ENCODE measurements at places on chromosomes 16 and 17. TPM values are rescaled to one million over a fixed set of nuclear protein-coding genes. Genes with fewer than 3 reads are reported as not detected.

Gene PRKCB
- 120 TPM for total RNA-seq

DNA sequence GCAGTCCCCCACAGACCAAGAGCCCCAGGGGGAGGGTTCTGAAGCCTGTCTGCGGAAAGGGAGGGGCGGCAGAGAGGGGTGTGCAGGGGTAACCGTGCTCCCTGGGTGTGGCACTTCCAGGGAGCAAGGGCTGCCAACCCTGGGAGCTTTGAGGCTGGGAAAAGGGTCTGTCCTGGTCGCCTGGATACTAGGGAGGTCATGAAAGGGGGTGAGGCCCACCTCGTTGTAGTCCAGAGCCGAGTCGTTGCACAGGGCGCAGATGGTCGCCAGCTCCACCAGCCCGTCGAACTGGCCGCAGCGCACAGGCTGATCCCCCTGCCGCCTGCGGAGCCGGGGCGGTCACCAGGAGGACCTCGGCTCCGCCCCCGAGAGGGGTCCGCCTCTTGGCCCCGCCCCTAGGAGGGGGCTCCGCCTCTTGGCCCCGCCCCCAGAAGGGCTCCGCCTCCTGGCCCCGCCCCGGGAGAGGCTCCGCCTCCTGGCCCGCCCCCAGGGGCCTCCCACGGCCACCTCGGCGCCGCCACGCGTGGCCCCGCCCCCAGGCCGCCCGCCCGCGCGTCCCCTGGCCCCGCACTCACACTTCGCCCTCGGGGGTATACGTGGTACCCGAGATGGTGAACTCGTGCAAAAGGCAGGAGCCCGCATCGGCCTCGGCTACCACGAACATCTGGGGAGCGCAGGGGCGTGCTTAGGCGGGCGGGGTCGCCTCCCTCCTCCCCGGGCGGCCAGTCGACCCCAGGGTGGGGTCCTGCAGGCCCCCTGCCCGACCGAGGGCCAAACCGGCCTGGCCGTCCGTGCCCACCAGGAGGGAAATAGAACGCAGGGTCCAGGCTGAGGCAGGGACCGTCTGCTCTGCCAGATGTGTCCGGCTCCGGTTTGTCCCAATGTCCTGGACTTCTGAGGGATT, 19.5 kb downstream of the ATP2A3 start:
- H3K27ac ChIP-seq: no peak overlapping the region
- DNase-seq: peak; percentile 71
- H3K36me3 ChIP-seq: peaks cover 26% of the 10 kb centered on the region
- no peak overlapping the region for H3K4me3 ChIP-seq
- peaks cover 6% of the 10 kb centered on the region for H3K4me1 ChIP-seq
- no peaks in the 10 kb centered on the region for H3K27me3 ChIP-seq

GRCh38 chr17:7427549-7427948, 1.1 kb upstream of the SPEM3 start:
- no peak for DNase-seq
- no peaks in the 10 kb centered on the region for H3K36me3 ChIP-seq
- no peak overlapping the region for H3K4me3 ChIP-seq
- H3K4me1 ChIP-seq: peaks cover 1% of the 10 kb centered on the region

GRCh38 chr17:72175787-72176515, 55.1 kb downstream of the SOX9 start:
- H3K4me1 ChIP-seq: no peaks in the 10 kb centered on the region
- no peak overlapping the region for H3K4me3 ChIP-seq
- H3K27ac ChIP-seq: no peak overlapping the region
- H3K36me3 ChIP-seq: no peaks in the 10 kb centered on the region

DNA sequence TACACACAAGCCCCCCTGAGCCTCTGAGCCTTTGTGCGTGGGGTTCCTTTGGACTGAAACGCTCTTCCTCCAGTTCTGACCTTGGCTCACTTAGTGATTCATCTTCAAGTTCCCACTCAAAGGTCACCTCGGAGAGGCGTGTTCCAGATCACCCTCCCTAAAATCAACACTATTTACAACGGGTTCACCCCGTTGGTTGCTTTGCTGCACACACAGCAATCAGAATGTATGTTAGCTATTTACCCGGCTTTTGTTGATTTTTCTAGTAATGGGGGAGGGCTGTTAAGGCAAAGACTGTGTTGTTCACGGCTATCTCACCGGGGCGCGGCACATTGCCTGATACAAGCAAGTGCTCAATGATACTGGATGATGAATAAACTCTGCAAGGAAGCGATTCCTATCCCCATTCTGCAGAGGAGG, 977 bp downstream of the NAGPA start:
- H3K36me3 ChIP-seq: no peaks in the 10 kb centered on the region
- H3K4me1 ChIP-seq: peaks cover 10% of the 10 kb centered on the region
- DNase-seq: no peak
- no peaks in the 10 kb centered on the region for H3K27me3 ChIP-seq

- peaks cover 1% of the 10 kb centered on the region for H3K36me3 ChIP-seq
- H3K4me1 ChIP-seq: peaks cover 2% of the 10 kb centered on the region
- no peaks in the 10 kb centered on the region for H3K27me3 ChIP-seq
Observed at GRCh38 chr16:865026-865425, 64.5 kb upstream of the GNG13 start.

DNA sequence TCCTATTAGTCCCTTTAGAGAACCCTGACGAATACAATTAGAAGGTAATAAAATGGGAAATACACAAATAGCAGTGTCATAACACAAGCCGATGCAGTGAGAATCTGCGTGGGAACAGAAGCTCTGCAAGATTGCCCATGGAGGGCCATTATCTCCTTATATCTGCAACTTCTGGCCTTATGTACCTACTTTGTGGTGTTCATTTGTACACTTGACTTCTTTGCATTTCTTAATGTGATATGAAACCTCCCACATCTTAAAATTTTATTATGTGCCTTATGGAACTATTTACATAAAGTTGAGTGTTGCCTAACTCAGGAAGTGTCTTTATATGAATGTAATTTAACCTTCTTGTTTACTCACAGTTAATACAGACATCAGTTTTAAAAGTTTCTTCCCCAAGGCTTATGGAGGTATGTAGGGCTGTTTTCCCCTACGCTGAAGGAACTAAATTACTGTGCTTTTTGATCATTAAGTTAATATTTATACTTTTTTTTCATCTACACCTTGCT, 10.1 kb upstream of the TANC2 start:
- H3K4me1 ChIP-seq: no peaks in the 10 kb centered on the region
- H3K27ac ChIP-seq: no peak overlapping the region
- DNase-seq: no peak

DNA sequence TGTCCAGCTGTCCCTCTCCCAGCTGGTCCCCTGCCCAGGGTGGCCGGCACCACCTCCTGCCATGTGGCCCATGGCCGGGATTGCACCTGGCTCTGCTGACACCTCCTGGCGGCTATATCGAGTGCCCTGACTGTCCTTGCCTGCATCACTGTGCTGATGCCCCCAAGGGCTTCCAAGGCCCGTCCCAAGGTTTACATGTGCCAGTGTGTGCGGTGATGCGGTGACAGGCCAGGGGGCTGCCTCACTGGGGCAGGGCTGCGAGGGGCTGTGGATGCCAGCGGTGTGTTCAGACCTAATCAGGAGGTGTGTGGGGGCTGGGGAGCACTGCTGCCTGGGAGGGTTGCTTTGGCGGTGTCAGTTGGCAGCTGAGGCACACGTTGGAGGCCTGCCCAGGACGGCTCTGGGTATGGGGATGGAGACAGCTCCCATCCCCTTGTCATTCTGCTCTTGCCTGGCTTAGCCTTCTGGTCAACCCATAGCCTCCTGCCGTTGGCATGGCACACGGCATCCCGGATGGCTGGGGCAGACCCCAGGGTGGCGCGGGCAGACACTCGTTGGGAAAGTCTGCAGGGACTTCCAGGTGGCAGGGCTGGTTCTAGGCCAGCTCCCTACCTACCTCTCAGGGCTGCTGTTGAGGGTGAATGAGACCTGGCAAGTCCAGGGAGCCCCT, 5.5 kb downstream of the MAP2K3 start:
- H3K4me1 ChIP-seq: peaks cover 26% of the 10 kb centered on the region
- H3K4me3 ChIP-seq: no peak overlapping the region
- DNase-seq: no peak
- no peak overlapping the region for H3K27ac ChIP-seq

DNA sequence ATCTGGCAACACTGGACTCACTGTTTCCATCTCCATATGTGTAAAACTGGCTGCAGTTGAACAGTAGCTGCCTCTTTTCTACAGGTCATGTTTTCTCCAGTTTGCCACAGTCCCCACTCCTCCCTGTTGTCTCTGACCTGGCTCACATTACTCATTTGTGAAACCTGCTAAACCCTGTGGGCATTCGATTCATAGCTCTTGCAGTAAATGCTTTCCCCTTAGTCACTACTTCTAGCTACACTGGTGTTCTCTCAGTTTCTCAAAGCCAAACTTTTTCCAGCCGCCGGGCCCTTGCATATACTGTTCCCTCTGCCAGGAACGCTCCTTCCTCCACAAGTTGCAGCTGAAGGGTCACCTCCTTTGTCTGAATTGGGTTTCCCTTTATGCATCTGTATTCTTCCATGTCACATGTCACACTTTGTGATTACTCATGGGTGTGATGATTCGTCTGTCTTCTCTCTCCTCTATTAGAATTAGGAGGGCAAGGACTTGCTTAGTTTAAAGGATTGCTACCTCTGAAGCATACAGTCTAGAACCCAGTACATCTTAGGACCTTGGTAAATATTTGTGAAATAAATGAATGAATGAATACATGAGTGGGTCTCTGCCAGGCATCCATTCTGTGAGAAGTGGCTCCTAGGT, 15.0 kb upstream of the MT4 start:
- H3K27me3 ChIP-seq: peaks cover 19% of the 10 kb centered on the region
- H3K36me3 ChIP-seq: no peaks in the 10 kb centered on the region
- no peak overlapping the region for H3K4me3 ChIP-seq
- no peak overlapping the region for H3K27ac ChIP-seq
- H3K4me1 ChIP-seq: peaks cover 10% of the 10 kb centered on the region

DNA sequence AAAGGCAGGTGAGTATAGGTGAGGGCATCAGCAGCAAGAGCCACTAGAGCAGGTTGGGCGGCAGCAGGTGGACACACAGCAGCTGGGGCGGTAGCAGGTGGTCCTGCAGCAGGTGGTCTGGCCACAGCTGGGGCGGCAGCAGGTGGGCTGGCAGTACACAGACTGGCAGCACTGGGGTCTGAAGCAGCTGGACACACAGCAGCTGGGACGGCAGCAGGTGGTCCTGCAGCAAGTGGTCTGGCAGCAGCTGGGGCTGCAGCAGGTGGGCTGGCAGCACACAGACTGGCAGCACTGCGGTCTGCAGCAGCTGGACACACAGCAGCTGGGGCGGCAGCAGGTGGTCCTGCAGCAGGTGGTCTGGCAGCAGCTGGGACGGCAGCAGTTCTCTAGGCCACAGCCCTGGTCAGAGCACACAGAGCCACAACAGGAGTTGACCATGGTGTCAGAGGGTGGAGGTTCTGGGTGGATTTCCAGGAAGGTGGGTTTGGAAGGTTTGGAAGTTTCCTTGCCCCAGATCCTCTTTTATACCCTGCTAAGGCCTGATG, at the start of gene KRTAP4-2:
Gene KRTAP4-2 (minus strand): TSS at position 495 of the 545 bp plus-strand sequence. CDS start 57 bp downstream, at position 438.
- no peak within 1 kb of the TSS for H3K27ac ChIP-seq
- H3K36me3 ChIP-seq: no peaks in the 10 kb centered on the region
- no peak for DNase-seq
- no peaks in the 10 kb centered on the region for H3K4me1 ChIP-seq

- H3K27me3 ChIP-seq: no peaks in the 10 kb centered on the region
- H3K4me3 ChIP-seq: no peak overlapping the region
- no peak for DNase-seq
- H3K27ac ChIP-seq: no peak overlapping the region
- H3K36me3 ChIP-seq: no peaks in the 10 kb centered on the region
Observed at GRCh38 chr16:9446471-9447194, 355.2 kb downstream of the HAPSTR1 start.

DNA sequence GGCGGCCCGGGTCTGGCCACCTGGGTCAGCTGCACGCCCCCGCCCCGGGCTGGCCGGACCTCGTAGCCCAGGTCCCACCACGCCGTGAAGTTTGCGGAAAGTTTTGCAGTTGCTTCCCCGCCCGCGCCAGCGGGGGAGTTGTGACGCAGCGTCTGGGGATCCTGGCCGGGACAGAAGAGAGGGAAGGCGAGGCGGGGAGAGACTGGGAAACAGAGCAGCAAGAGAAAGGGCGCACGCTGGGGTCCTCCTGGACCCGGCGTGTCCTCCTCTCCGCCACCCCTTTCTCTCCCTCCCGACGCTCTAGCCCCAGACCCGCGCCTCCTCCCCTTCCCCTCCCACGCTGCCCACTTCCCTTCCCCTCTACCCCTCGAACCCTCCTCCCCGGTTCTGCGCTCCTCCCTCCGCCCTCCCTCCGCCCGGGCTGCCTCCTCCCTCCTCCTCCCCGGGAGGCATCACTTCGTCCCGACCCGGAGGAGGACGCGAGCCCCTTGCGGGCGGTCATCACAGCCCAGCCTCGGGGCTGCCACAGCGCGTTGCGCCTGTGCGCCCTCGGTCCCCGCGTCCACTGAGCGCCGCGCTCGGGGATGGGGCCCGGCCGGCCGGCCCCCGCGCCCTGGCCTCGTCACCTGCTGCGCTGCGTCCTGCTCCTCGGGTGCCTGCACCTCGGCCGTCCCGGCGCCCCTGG, at the start of gene MRC2:
Gene MRC2 (plus strand): TSS at position 452 of the 685 bp plus-strand sequence. CDS start 133 bp downstream, at position 585.
- H3K36me3 ChIP-seq: peaks cover 11% of the 10 kb centered on the region
- H3K27ac ChIP-seq: peak within 1 kb of the TSS; percentile 30
- peak; percentile 53 for DNase-seq
- H3K27me3 ChIP-seq: peaks cover 13% of the 10 kb centered on the region
- H3K4me3 ChIP-seq: peak within 1 kb of the TSS; percentile 79

GRCh38 chr17:20179041-20179440, 169.9 kb downstream of the SPECC1 start:
- H3K4me1 ChIP-seq: no peaks in the 10 kb centered on the region
- DNase-seq: no peak
- no peak overlapping the region for H3K4me3 ChIP-seq

GRCh38 chr17:39553341-39553945, 54.3 kb downstream of the NEUROD2 start:
- H3K4me3 ChIP-seq: no peak overlapping the region
- no peak for DNase-seq
- no peaks in the 10 kb centered on the region for H3K4me1 ChIP-seq

Gene KRTAP1-1
- total RNA-seq: not detected

DNA sequence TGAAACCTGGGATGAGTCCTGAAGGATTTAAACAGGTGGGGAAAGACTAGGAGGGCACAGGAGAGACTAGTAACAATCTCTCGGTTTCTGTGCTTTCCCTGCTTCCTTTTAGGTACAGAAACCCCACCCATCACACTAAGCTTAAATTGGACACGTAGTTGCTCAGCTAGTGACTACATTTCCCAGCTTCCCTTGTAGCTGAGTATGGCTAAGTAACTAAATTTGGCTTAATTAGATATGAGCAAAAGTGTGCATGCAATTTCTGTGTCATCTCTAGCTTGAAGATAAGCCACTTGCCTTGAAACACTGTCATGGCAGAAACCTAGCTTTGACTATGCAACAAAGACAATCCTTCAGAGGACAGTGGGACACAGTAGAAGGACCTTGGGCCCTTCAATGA, 36.5 kb downstream of the CACNG1 start:
- no peaks in the 10 kb centered on the region for H3K27me3 ChIP-seq
- no peak overlapping the region for H3K27ac ChIP-seq
- DNase-seq: no peak

Gene TBC1D16
- 2.1 TPM for total RNA-seq

Gene ANKRD40
- total RNA-seq: 31.4 TPM

GRCh38 chr17:77379832-77380231, 239.1 kb downstream of the SEC14L1 start:
- H3K36me3 ChIP-seq: peaks cover 15% of the 10 kb centered on the region
- H3K4me1 ChIP-seq: peaks cover 65% of the 10 kb centered on the region
- H3K27ac ChIP-seq: no peak overlapping the region
- H3K27me3 ChIP-seq: no peaks in the 10 kb centered on the region
- no peak overlapping the region for H3K4me3 ChIP-seq

Gene PRR15L
- total RNA-seq: not detected

GRCh38 chr16:57688487-57688986, 6.1 kb upstream of the DRC7 start:
- H3K36me3 ChIP-seq: no peaks in the 10 kb centered on the region
- H3K4me3 ChIP-seq: no peak overlapping the region
- DNase-seq: peak; percentile 29
- H3K27ac ChIP-seq: peak overlapping the region; percentile 94
- peaks cover 33% of the 10 kb centered on the region for H3K4me1 ChIP-seq
